ENCODE measurements at places on chromosomes 1 and 21.

GRCh38 chr1:42417166-42417565, 36.6 kb downstream of the RIMKLA start:
- no peak for DNase-seq

DNA sequence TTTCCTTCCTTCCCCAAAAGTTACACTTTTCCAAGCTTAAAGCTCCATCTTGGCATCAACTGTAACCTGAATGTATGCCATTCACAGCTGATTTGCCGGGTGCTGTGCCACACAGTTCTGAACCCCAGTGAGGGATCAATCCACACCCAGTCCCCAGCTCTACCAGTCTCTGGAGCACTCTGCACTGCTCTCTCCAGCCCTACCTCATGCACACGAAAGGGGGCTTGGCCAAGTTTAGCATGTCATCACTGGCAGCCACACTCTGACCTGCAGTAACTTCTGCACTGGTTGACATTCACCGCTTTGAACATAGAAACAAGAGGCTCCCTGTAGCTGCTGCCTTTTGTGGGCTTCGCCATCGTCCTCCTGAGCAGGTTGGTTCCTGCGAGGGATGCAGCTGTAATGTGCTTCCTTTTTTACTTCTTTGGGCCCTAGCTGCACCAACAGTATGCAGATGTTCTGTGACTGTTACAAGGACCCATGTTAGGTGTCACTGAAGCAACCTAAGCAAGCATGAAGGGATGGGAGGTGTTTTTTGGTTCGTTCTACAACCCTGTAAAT, 135.4 kb upstream of the SLC44A3 start:
- no peak for DNase-seq

DNA sequence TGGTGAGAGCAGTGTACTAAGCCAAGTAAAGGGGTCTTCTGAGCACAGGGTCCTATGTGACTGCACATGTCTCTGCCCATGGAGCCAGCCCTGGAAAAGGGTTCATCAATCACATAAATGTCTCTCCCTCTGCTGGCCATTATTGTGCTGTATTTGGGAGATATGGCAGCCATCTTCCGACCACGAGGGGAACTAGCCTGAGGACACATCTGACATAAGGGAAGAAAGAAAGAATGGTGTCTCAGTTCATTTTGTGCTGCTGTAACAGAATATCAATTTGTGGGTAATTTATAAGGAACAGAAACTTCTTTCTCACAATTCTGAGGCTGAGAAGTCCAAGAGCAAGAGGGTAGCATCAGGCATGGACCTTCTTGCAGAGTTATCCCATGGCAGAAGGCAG, 55.1 kb upstream of the GJA5 start:
- no peak for DNase-seq

DNA sequence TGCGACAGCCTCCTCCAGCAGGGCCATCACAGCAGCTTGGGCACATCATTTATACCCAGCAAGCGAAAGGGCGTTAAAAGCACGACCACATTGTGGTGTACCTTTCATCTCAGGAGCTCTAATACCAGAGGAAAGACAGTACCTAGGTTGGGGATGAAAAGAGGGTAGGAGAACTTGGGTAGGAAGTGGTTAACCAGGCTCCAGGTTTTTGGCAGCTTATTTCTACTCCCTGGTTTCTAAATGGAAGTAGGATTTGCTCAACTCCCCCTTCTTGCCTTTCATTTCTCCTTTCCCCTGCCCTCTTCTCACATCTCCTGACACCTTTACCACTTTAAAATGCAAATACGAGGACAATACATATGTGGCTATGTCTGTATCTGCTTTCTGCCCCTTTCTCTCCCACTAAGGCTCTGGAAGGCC, 30.2 kb downstream of the FAM177B start:
- DNase-seq: no peak

GRCh38 chr1:11860587-11860986, 1.8 kb upstream of the NPPB start:
- no peak for DNase-seq

DNA sequence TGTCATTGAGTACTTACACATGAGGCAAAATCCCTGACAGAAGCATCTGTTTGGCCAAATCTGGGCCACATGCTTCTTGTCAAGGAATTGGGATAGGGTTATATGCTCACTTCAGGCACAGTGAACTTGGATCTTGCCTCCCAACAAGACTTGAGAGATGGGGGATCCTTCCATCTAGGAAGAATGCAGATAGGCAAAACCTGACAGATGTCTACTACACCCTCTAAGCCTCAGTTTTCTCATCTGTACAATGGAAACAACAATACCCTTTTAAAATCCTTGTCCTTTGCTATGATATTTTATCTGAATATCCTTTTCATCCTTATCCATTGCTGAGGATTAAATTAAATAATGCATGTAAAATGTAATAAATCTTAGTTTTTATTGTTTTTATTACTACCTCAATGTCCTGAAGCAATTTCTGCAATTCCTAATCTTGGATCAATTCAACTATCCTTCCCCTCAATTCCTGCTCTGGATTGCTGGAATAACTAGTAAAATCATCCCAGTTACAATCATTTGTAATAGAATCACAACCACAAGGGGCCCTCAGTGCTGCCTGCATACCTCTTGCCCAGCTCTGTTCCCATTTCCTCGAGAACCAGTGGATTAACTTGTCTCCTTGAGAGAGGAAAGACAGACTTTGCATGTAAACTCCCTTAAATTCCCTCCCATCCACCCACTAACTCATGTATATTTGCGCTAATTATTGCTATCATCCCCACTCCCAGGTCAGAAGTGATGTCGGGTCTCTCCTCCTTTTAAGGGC, 8.1 kb upstream of the XPR1 start:
- no peak for DNase-seq

GRCh38 chr21:43971201-43971991, 40.7 kb upstream of the TRAPPC10 start:
- no peak for DNase-seq

- no peak for DNase-seq
These were observed 30.2 kb downstream of the SLC22A15 start for GRCh38 chr1:116006486-116006964.

- no peak for DNase-seq
These were observed 57.2 kb downstream of the AGPAT3 start for GRCh38 chr21:43921979-43922945.

DNA sequence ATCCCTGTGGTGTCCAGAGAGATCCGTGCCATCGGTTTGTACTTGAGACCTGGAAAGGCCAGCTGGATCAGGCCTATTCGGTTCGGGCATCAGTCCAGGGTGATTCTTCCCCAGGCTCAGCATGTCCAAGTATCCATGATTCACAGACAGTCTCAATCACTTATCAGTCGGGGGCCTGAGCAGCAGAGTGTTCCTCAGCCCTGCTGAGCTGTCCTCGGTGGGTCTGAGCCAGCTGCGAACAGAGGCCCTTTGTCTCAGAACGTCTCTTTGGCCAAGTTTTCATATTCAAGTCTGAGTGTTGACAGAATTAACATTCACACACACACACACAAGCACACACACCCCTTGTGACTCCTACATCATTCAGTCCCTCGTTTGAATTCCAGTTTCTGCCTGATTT, 33.4 kb upstream of the OSBPL9 start:
- DNase-seq: no peak

- no peak for DNase-seq
These were observed 70.6 kb upstream of the PUM1 start for GRCh38 chr1:31135973-31136600.

- no peak for DNase-seq
These were observed 13.8 kb downstream of the RNU5D-1 start for GRCh38 chr1:44717156-44717555.

- no peak for DNase-seq
These were observed 1.7 kb upstream of the KIF26B start for GRCh38 chr1:245153081-245153551.

- DNase-seq: no peak
These were observed 628.6 kb downstream of the KCNT2 start for GRCh38 chr1:195979646-195980045.

DNA sequence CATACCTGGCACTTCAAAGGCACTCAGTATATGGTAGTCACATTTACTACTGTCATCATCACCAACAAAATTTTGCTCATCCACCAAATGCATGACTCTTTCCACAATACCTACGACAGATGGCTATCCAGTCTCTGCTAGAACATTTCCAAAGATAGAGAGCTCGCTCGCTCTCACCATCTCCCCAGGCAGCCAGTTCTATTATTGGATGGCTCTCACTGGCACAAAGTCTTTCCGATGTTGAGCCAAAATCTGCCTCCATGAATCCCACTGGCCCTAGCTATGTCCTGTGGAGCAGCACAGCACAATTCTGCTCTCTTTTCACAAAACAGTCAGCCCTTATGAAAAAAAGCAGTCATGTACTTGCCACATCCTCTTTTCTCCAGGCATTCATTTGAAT, 102.1 kb downstream of the DAB1 start:
- DNase-seq: no peak

DNA sequence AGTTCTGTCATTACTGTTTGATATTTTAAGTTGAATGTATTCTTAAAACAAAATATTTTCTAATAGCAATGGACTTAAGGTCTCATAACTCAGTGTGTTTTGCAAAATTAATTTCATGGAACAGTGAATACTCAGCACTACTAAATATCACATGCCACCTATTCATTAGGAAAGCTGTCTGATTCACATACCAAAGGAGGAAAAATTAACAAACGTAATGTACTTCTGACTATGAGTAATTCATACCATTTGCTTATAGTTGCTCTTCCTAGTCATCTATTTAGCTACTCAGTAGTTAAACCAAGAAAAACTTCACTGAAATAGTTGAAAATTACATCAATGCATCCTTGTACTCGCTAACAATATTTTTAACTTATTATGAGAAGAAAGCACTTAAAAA, 35.2 kb downstream of the TP53BP2 start:
- DNase-seq: no peak

- DNase-seq: no peak
These were observed 54.8 kb upstream of the SYNC start for GRCh38 chr1:32757213-32757895.

DNA sequence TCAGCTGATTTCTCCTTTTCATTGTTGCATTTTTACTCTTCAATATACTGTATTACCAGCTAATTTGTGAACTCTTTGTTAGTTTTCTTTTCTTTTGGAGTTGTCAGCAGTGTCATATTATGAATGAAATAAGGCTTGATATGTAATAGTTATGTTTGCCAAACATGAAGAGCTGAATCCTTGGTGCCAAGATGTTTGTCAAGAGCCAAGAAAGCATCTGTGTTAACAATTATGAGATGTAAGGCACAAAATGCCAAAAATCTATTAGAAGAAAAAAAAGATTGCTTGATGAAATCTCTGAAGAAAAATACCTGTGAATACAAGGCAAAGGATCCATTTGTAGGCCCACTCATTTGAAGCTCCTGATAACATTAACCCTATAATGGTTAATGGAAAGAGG, 48.4 kb upstream of the RNPC3 start:
- no peak for DNase-seq

- no peak for DNase-seq
These were observed 141.3 kb downstream of the SPATA46 start for GRCh38 chr1:162235241-162235800.

- DNase-seq: no peak
These were observed 43.0 kb downstream of the RNF187 start for GRCh38 chr1:228530086-228530758.

DNA sequence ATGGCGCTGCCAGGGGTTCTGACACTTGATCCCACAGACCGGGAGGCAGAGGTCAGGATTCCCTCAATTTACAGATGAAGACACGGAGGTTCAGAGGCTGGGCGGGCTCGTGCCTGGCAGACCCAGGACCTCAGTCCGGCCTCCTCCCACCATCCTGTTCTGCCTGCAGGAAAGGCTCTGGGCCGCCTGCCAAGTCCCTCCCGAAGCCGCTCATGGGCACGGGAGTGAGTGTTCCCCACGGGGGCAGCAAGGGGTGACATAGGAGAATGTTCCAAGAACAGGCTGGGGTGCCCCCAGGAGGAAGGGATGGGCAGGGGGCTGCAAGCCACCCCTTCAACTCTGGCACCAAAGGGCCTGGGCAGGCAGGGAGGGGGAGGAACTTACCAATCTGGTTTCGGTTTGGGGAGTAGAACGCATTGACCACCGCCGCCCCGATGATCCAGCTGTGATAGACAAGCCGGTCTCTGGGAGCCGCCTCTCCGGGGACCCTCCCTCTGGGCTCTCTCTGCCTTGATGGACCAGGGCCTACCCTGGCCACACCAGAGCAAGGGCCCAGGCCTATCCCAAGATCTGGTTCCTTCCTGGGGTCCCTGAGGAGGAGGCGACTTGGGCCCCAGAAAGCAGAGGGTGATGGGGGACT, 7.5 kb downstream of the PRXL2B start:
- DNase-seq: no peak

DNA sequence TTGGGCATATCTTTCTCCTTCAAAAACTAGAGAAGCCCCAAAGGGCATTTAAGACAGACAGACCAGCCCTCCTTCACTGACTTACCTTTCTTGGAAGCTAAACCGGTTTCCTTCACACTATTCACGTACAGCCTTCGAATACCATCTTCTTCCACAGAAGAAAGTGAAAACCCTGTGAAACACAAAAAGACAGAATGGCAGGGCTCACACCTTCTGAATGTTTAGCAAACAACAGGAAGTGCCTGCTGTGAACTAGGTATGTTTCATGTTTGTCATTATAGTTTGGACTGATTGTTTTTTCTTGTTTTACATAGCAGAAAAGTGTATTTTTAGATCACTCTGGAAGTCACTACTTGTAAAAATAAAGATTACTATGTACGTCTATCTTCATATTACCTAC, 148.6 kb upstream of the KRTAP19-8 start:
- no peak for DNase-seq

GRCh38 chr1:158945061-158945460, 13.7 kb downstream of the PYHIN1 start:
- DNase-seq: no peak

- no peak for DNase-seq
These were observed 495.7 kb upstream of the TMPRSS15 start for GRCh38 chr21:18899261-18899660.

DNA sequence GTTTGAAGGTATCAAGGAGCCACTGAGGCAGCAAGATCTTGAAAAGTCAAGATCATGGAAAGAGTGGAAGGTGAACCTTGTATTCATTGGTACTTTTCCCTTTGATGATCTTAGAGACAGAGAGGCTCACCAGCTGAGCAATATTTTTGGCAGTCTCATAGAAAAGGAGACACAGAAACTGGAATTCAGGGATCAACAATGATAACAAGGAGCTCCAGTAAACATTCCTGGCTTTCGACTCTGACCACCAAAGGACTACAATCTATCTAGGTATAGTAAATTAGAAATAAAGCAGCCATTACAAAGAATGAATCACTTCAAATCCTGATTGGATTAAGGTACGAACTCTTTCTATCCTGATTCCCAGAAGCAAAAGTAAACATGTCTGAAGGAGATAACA, 615.4 kb downstream of the KIF26B start:
- DNase-seq: no peak

DNA sequence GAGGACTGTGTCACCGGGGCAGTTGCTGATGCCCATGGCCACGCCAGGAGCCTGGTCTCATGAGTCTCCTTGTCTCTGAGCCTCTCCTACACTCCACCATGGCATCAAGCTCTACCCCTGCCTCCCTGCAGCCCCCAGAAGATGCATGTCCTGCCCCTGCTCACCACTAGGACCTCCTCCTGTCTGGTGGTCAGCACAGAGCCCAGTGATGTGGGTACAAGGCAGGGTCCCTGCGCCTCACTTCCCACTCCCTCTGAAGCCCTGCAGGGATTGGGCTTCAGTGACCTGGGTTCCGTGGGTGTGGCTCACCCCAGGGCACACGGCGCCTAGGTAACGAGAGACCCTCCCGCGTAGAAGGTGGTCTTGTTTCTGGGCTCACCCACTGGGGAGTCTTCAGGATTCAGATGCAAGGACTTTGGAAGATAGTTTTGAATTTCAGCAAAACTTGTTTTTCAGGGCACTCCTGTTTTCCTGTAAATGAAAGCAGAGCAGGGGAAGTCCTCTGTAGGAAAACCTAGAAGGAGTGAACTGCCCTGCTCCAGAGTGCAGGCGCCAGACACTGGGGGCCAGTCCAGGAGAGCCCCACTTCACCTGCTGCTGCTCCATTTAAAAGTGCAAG, 2.8 kb downstream of the COL18A1 start:
- DNase-seq: no peak

Data from SIG-M5 (cell line).